ENCODE measurements at places on chromosomes 5 and 9.

GRCh38 chr5:123455640-123456039 lies 32.4 kb upstream of the CEP120 start:
- no peak for DNase-seq

DNA sequence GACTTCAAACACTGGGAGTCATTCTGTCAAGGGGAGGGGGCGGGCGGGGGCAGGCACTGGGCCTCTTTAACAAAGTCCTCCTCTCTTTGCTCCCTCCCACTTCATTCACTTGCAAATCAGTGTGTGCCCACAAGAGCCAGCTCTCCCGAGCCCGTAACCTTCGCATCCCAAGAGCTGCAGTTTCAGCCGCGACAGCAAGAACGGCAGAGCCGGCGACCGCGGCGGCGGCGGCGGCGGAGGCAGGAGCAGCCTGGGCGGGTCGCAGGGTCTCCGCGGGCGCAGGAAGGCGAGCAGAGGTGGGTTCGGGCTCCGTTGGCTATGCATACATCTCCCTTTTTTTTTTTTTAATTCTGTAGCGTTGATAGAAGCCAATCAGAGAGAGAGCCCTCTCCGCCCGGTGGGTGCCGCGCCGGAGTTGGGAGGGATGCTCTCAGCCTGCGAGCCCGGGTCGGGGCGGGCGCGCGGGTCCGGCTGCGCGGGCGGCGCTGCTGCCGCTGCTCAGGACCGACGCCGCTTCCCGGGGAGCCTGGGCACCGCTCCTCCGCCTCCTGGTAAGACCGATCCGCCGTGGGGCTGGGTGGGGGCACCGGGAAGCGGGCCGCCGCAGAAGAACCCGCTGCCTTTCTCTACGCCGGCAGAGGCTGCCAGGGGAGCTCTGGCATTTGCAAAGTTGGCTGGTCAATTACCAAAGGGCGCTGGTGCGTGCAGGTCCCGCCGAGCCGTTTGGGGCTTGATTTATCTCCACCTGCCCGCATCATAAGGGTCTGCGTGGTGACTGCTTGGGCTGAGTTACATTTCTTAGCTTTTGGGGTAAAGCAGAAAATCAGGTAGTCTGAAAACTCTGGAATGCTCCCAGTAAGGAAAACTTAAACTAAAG lies at the start of gene CDH6:
CDH6 (plus strand) TSS at position 96 of the 877 bp plus-strand sequence. CDS start 73,788 bp downstream, outside the sequence.
- no peak for DNase-seq

DNA sequence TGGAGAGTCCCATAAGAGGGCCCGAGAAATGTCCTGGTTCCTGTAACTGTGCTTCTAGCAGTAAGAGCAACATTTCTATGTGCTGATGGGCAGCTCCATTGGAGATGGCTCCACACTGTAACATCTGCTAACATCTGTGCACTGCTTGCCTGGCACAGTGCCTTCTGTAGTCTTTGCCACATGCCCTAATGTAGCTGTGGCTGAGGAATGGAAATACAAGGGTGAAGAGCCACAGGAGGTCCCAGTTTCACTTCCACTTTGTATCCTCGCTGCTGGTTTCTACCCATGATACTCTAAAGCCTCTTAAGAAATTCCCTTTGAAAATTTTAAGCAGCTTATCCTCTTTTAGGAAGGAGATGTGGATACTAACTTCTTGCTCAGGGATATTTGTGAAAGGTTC lies 97.4 kb downstream of the HOMER1 start:
- DNase-seq = no peak

DNA sequence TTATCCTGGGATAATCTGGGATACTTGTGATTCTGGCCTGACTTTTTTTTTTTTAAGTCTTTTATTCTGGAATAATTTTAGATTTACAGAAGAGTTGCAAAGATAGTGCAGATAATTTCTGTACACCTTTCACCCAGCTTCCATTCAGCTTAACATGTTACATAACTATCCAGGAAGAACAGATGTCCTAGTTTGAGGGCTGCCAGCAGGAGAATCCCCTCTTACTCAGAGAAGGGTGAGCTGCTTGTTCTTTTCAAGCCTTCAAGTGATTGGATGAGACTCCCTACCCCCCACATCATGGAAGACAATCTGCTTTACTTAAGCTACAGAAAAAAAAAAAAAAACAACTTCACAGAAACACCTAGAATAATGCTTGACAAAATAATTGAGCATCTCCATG lies 254.2 kb downstream of the TRIM32 start:
- no peak for DNase-seq

DNA sequence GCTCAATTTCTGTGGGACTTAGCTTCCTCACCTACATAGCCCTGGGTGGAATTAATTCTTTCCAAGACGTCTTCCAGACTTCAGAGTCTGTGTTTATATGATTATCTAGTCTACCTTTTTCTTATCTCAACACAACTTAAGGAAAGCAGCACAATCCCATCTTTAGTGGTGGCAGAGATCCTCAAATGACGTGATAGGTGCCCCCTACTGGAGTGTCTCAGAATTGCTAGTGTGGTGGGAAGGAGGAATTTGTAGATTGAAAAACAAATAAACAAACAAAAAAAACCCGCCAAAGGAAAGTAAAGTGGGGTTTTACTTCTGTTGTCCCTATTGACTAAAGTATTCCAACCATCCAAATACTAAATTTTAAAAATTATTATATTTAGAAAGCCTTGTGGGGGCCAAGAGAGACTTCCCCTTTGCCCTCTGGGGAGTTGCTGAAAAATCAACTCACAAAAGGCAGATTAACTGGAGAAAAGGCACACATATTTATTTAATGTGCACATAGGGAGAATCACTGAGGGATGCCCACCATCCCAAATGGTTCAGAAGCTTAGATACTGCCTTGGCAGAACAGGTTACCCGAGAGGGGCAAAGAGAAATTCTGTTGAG lies 283.3 kb downstream of the TMEM167A start:
- DNase-seq = peak; percentile 28

DNA sequence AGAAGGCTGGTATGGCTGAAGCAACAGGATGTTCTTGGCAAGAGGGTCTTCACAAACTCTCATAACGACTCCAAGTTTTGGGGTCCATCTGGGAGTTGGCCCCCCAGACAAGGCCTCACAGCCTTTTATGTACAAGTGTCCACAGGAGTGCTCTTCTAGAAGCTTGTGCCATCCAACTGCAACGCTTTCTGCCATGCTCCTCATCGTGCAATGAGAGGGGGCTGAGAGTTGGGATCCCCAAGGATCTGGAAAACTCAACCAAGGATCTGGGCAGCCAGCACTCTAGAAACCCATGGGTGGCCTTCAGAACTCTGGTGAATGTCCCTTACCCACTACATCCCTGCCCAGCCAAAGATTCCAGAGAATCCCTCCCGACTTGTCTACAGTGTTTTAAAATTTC lies 8.5 kb upstream of the AMBP start:
- DNase-seq = no peak

DNA sequence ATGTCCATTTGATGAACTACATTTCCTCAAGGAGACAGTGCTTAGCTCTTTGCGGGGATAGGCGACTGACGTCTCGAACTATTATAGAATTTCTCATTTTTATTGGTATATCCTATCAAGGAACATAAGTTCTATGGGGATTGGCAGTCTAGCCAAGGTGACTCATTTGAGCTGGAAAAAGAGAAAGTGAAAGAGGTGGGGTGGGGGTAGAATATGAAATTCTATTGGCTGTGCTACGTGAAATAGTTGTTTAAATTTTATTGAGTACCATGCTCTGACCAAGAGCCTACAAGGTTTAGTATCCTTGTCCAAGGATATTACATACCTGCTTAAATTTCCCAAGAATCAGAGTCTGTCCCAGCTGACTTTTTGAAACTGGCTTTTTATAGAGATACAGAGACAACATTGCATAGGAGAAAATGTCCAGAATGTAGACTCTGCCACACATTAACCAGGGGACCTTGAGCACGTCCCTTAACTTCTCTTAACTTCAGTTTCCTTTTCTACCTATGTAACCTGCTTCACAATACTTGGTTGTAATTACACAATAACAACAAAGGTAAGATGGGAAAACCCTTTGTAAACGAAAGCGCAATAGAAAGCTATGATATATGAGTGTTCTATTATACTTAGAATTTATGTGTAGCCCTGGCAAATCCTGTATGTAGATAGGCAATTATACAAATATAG lies 226.4 kb upstream of the WWC1 start:
- no peak for DNase-seq

DNA sequence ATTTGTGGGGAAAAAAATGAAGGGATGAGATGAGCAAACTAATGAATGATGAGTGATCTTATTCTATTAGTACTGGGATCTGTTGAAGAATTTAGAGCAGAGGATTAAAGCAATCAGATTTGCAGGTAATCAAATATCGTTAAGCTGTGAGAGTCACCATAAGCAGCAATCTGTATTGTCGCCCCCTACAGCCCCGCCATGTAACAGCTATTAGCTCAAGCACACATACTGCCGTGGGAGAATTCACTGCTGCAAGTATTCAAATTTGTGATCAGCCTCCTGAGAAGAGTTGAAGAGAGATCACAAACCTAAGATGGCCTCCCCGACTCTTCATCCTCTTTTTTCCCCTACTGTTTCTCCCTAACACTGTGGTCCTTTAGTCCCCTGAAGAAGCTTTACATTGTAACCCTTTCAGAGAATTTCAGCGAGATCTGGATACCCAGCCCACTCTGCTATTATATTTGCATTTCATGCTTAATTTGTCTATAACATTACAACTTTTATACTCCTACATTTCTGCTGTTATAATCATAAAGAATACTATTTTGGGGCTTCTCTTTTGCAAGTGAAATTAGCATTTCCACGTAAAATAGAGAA lies 28.5 kb upstream of the PHF24 start:
- DNase-seq = no peak
